ENCODE measurements at places on chromosomes 7 and 10. TPM values are rescaled to one million over a fixed set of nuclear protein-coding genes. Genes with fewer than 3 reads are reported as not detected.

DNA sequence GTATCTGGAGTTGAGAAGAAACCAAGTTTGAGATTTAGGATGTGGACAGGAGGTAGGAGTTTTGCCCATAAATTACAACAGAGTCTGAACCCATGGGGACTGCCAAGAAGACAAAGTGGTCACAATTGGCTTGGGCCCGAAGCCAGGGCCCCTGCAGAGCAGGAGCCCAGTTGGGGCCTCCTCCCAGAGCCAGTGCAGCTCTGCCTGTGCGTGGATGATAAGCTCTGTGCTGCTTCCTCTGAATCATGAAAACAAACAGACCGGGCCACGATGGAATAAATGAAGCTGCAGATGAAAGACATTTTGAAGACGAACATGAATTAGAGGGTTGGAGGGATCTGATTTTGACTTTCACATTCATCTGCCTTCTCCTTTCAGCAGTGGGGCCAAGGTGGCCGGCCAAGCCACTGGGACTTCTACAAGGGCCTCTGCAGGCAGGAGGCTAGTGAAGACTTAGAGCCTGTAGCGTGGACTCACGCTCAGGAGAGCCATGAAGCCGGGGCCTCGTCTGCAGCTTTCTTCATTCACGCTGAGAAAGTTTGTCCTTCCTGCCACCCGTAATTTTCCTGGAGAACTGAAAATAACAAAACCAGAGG, 156.8 kb upstream of the LYZL1 start:
- no peak for DNase-seq

IDE gene
- total RNA-seq, result 17.2 TPM

LAMB4 gene
- not detected for total RNA-seq

SGCE gene
- 64.4 TPM for total RNA-seq

CYP2E1 gene
- total RNA-seq, result 7.1 TPM
